ENCODE measurements at places on chromosomes 12 and 14.

DNA sequence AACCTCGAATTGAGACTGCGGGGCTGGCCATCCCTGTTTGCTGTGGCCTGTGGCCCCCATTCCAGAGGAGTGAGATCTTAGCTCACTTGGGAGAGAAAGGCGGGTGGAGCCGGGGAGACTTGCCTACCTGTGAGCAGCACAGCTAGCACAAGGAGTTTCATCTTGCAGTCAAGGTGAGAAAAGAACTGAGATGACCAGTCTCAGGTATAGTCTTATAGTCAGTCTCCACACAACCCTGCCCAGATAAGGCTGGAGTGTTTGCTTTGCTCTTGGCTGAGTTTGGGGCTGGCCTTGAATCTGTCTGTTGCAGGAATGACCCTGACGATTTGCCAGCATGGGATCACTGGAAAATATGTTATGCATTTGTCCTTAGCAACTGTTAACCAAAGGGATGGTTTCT lies at the start of gene PLA2G1B:
Gene PLA2G1B, minus strand, starts transcription at position 187 of the 400 bp plus-strand sequence. Its CDS starts 26 bp downstream, at position 161.
- DNase-seq, result no peak

GRCh38 chr14:95294320-95294719 lies 25.4 kb downstream of the CLMN start:
- DNase-seq, result no peak

GRCh38 chr12:93176610-93177126 lies 201.1 kb upstream of the NUDT4 start:
- DNase-seq, result no peak

DNA sequence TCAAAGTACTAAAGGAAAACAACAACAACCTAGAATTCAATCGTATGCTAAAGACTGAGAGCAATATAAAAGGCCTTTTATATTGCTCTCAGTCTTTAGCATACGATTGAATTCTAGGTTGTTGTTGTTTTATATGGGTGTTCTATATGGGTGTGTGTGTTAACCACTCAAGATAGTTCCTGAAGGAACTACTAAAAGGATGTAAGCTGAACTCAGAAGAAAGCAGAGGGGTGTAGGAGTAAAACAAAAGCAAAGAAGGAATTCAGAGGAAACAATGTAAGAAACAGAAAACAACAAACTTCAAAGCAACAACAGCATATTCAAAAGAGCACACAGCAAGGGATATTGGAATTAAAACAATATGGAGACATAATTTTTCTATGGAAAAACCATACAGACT lies 5.4 kb downstream of the ZNF891 start:
- DNase-seq, result no peak

DNA sequence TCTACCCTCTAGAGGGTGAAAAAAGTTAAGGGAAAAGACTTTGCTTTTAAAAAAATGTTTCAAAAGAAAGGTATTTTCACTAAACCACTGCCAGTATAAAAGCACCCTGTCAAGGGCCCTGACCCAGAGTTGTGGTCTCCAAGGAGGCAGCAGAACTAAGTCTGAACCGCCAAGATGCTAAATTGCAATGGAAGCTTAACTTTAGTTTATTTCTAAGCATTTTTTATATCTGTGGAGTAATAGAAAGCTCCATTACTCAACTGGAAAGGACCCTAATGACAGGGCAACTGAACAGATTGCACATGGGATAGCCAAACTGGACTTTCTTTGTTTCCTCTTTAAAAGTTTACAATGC lies 379.8 kb downstream of the NAV3 start:
- DNase-seq, result no peak

DNA sequence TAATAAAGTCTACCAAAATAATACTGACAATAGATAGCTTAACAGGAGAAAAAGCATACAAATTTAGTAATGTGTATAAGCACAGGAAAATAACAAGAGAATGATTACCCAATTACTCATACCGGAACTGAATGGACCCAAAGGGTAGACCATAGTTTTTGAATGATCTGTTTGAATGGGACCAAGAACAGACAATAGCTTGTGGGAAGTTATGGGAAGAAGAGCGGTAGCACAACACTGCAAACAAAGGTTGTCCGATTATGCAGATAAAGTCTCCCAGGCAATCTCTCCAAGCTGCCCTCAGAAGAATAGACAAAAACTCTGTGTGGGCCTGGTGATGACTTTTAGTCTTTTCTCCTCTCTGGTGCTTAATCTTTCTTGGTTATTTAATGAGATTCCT lies 96.6 kb upstream of the NEDD1 start:
- no peak for DNase-seq

DNA sequence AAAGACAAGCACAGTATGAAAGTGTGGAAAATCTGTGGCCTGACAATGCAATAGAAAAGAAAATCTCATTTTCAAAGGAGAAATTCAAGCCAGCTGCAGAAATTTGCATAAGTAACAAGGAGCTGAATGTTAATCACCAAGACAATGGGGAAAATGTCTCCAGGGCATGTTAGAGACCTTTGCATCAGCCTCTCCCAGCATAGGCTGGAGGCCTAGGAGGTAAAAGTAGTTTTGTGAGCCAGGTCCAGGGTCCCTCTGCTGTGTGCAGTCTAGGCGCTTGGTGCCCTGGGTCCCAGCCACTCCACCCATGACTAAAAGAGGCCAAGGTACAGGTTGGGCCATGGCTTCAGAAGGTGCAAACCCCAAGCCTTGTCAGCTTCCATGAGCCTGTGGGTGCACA lies 58.3 kb downstream of the TESPA1 start:
- DNase-seq, result no peak

DNA sequence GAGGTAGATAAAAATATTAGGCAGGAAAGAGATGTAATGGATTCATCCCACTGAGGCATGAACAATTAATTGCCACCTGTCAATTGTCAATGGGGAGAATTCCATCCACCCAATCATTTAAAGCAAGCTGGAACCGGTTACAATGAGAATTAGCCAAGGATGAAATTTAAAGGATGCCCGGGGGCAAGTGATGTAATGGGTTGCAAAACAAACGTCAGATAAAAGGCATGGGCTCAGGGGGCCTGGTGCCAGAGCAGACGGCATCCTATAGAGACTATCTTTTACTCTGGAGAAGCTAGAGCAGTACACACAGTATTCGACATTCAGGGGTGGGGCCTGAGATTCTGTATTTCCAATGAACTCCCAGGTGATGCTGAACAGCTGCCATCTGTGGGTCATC lies 80.5 kb upstream of the ZFP36L1 start:
- DNase-seq, result no peak

DNA sequence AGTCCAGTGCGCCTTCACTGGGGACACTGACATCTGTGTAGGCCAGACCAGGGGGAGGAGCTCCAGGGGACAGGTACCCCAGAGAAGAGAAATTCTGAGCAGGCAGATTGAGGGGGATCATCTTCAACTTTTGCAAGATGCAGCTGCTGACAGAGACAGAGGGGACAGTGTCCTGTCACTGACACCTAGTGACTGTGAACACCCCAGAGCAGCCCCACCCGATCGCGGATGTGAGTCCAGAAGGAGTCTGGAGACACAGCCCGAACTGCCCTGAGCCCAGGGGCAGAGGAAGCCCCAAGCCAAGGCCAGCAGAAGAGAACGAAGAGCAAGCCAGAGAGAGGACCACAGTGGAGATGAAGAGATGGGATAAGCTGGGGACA lies 21.7 kb upstream of the LRTM2 start:
- DNase-seq, result peak; percentile 20

Data from right forelimb (tissue), 1 donor.